ENCODE measurements at places on chromosomes 4 and X.

GRCh38 chr4:150258569-150258968 lies 180.3 kb downstream of the DCLK2 start:
- DNase-seq = no peak

DNA sequence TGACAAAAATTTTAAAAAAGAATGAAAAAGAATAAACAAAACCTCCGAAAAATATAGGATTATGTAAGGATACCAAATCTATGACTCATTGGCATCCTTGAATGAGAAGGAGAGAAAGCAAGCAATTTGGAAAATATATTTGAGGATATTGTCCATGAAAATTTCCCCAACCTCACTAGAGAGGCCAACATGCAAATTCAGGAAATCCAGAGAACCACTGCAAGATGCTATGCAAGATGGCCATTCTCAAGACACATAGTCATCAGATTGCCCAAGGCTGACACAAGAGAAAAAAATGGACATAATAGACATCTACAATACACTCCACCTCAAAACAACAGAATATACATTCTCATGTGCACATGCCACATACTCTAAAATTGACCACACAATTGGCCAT lies 135.9 kb upstream of the SPANXB1 start:
- no peak for DNase-seq

DNA sequence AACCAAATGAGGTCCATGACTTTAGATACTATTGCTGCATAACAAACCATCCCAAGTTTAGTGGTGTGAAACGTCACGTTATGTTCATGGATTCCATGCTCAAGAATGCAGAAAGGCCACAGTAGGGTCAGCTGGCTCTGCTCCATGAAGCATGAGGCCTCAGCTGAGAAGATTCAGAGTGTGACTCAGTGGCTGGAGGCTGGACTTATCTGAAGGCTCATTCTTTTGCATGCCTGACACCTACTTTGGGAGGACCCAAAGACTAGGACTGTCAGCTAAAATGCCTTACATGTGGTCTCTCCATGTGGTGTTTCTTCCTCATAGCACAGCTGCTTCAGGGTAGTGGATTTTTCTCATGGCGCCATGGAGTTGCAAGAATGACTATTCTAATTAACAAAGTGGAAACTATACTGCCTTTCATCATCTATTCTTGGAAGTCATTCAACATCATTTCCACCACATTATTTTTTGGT lies 11.5 kb upstream of the CCDC149 start:
- no peak for DNase-seq

DNA sequence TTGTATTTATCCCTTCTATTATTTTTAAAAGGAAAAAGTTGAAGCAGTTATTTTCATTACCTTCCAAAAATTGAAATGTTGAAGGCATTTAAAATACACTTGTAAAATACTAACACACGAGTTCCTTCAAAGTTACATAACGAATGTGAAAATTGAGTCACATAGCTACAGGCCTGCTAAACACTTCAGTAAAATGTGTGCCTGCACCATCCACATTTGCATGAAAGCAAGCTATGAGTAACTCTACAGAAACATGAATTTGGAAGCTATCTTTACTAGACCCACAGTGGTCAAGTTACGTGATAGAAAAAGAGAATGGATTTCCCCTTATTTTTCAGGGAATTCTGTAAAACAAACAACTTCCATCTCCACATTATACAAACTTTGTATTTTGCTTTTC lies 1148.8 kb upstream of the PCDH7 start:
- DNase-seq = no peak

- DNase-seq = no peak
Measured at GRCh38 chr4:25654031-25654970, 1.4 kb upstream of the SLC34A2 start.

DNA sequence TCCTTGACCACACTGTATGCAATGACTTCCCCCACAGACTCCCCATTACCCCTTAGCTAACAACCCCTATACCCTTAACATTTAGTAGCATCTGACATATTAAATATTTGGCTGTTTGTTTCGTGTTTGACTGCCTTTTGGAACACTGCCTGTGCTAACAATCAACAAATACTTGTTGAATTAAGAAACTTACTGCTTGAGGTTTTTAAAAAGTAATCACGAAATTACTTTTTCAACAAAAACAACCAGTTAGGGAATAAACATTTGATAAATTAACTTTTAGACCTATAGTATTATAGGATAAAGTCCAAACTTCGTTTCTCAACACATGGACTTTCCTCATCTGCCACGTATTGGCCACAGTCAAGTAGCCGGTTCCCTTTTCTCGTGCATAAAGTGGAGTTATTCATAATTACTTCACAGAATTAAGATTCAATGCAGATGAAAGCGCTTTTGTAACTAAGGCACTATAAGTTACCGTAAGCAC lies 555 bp upstream of the ELMOD2 start:
- DNase-seq = no peak

DNA sequence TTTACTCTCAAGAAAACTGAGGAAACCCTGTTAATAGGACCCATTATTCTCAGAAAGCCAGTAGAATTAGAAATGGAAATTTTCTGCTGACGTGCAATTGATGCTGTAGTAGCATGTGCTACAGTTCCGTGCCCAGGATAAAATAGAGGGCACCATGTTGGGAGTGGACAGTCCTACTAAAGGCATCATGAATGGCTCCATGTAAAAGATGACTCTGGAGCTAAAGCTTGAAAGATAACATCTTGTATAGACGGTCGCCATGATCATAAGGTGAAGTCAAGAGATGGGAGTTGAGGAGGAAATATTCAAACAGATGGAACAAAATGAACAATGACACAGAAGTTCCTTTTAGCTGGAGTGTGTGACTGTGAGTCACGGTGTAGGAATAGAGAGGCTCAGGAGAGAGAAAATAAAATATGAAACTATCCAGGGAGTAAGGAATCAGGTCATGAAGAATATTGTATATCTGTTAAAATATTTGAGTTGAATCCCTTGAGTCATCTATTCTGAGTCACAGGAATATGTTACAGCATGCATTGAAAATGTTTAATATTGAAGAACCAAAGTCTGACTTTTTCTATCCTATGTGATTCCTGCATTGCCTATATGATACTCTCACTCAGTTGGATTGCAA lies 31.8 kb downstream of the ANXA10 start:
- DNase-seq = no peak

GRCh38 chr4:55326629-55327028 lies 19.4 kb upstream of the SRD5A3 start:
- no peak for DNase-seq

- DNase-seq = no peak
Measured at GRCh38 chr4:26729027-26729426, 131.6 kb upstream of the STIM2 start.

GRCh38 chrX:68985135-68985755 lies 156.4 kb downstream of the EFNB1 start:
- DNase-seq = no peak

GRCh38 chrX:989959-990510 lies 222.4 kb downstream of the CRLF2 start:
- DNase-seq = no peak

GRCh38 chr4:121112530-121112929 lies 40.2 kb upstream of the NDNF start:
- no peak for DNase-seq

DNA sequence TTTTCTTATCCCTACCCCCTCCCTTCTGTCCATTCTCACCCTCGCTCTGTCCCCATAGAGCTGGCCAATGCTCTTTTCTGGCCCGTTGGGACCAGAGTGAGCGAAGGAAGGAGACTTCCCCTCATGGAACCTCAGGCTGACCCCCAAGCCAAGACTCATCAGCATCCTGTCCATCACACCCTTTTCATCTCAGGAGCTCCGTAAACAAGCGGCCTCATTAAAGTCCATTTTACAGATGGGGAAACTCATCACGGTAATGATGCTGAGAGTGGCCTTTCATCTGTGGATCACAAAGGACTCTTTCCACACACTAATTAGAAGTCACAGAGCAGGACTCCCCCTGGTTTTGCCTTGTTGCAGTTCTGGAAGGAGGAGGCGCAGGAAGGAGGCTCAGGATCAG lies 67.4 kb upstream of the SLC34A2 start:
- DNase-seq = no peak

- DNase-seq = no peak
Measured at GRCh38 chr4:13659341-13660070, 32.0 kb upstream of the BOD1L1 start.

DNA sequence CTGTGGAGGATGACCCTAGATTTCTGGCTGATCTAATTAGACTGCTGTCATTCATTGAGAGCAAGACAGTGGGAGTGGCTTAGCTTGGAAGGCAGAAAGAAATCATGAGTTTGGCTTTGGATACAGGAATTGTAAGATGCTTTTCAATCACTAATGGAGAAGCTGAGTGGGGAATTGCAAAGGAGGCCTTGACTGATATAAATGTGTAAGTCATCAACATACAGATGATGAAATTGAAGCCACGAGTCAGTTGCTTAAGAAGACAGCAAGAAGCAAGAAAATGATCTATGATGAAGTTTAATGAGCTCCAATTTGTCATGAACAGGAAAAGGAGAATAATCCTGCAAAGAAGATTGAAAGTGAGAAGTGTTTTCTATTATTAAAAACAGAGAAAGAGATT lies 136.7 kb upstream of the C1QTNF7 start:
- no peak for DNase-seq

DNA sequence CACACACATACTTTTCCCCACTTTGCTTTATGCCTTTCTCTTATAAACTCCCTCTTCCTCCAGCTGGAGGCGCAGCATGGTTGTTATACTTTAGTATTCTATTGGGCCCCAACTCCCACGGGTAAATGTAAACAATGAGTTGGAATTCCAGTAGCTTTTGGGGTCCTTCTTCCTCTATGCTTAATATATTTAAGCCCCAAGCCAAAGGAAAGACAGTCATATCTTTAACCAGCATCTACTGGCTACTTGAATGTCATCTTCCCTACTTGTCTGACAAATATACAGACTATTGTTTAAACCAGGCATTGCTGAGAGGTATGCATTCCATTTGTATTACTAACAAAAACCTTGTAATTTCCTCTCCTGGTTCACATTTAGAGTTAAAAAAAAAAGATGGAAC lies 72.9 kb downstream of the WDR19 start:
- DNase-seq = no peak

DNA sequence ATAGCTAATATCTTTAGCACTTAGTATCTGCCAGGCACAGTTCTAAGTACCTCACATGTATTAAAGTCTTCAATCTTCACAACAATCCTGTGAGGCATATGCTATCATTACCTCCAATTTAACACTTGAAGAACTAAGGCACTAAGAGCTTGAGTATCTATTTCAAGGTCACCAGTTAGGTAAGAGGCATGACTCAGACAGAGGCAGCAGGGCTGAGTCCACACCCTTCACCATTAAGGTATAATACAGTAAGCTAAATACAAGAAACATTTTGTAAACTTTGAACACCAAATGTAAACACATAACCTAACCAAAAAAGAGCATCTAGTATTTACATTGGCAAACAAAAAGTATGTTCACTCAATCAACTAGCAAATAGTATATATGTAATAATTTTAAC lies 1410.9 kb downstream of the PCDH18 start:
- no peak for DNase-seq

DNA sequence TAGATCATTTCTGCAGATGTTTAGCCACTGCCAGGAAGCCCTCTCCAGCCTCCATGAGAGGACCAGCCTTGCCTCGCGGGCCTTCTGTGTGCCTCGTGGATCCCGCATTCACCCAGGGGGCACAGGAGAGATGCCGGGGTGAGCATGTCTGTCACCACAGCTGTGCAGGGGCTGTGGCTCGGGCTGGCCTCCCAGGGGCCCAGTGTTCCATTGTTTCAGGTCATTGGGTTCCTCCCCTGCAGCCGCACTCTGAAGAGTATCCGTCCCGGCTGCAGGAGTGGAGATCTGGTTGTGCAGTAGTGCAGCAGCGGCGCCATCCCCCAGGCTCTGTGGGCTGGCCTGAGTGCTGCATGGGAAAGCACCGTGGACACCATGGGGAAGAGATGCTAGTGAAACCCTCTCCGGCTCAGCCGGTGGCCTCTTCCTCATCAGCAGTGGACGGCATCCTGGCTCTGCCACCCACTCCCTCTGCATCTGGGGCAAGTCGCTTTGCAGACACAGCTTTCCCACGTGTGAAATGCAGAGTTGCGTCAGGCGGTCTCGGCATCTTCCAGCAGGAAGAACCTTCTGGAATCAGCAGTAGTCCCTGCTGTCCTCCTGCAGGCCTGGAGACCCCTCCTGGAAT lies 29.1 kb downstream of the TBC1D14 start:
- no peak for DNase-seq

DNA sequence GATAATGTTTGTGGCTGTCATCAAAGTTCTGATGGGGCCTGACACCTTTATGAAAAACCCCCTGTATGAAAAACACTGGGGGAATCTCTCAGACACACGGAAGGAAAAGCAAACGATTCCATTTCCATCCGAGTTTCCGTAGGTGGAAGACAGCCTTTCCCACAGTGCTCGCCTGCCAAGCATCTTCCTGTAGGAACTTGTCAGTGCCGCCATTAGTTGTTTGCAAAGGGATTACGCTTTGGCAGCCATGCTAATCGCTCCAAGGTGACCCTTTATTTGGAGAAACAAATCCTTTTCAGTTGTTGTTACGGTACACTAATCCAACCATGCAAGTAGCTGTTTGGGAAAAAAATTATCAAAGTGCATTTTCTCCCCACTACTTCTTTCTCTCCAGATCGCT lies 44.4 kb upstream of the STOX2 start:
- no peak for DNase-seq

- no peak for DNase-seq
Measured at GRCh38 chr4:165209796-165210195, 2.4 kb downstream of the KLHL2 start.

GRCh38 chr4:25702848-25703247 lies 47.2 kb downstream of the SLC34A2 start:
- no peak for DNase-seq

GRCh38 chrX:34768290-34768689 lies 111.2 kb upstream of the TMEM47 start:
- DNase-seq = no peak

- DNase-seq = no peak
Measured at GRCh38 chrX:140064993-140065392, 99.7 kb upstream of the CXorf66 start.

GRCh38 chr4:1752284-1753041 lies 31.1 kb downstream of the TACC3 start:
- DNase-seq = no peak

- no peak for DNase-seq
Measured at GRCh38 chr4:6926681-6927478, 17.3 kb downstream of the TBC1D14 start.

GRCh38 chrX:109782994-109783700 lies 50.1 kb upstream of the ACSL4 start:
- DNase-seq = no peak
